ENCODE measurements at places on chromosomes 4 and X.
A peak's percentile ranks its signal among the peaks of the same experiment; 100 is the strongest.

- DNase-seq = no peak
Measured at GRCh38 chr4:152068866-152069265, 308.1 kb upstream of the GATB start.

GRCh38 chr4:165540206-165540830 lies 161.5 kb downstream of the CPE start:
- no peak for DNase-seq

DNA sequence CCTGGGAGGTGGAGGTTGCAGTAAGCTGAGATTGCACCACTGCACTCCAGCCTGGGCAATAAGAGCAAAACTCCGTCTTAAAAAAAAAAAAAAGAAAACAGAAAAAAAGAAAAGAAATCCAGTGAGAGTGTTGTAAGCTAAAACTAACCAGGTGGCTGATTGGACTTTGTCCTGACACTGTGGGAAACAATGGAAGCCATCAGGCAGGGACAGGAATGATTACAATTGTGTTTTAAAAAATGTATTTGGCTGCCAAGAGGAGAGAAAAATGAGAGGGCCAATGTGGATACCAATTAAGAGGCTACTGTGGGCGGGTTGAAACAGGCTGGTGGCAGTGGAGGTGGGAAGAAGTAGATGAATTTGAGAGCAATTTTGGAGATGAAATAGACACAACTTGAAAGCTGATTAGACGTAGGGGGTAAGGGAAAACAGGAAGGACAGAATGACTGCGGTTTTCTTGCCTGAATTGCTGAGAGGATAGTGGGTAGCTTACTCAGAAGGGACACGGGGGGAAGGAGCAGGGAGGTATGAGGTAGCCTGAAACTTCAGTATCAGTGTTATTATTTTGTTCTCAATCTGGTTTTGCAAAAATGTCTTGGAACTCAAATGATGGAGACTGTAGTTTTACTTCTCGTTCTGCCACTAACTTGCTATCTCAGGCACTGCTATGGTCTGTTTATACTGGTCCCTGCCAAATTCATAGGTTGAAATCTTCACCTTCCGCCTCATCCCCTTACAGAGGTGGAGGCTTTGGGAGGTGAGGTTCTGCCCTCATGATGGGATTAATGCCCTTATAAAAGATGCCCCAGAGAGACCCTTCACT lies 45.6 kb upstream of the CHRNA9 start:
- DNase-seq = peak; percentile 29

DNA sequence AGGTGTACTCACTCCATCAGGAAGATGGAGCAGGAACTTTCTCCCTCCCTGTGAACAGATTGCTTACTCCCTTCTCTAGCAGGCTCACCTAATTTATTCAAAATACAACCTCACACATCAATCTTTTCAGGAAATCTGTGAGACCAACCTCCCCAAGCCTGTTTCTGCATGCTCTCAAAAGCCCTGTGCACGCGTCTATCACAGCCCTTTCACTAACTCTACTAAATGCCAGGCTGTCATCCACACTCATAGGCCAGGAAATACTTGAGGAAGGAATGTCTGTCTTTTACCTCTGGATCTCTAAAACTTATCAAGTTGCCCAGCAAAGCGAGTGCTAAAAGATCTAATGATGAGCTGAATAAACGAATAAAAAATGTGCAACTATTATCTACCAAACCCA lies 11.2 kb downstream of the CAMK2D start:
- no peak for DNase-seq

DNA sequence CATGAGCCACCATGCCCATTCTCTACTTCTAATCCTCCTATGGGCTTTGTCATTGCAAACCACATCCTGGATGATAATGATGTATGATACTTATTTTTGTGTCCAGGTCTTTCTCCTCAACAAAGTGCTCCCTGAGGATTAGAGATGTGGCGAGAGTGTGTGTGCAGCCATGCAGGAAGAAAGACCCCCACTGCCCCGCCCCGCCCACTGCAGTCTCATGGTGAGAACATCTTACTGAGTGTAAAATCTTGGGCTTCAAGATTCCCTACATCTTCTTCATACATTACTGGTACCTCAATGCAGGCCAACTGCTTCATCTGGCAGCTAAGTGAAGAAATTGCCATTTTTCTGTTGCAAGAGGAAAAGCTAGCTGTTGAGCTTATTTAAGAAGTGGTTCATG lies 25.9 kb upstream of the MAP3K15 start:
- no peak for DNase-seq

DNA sequence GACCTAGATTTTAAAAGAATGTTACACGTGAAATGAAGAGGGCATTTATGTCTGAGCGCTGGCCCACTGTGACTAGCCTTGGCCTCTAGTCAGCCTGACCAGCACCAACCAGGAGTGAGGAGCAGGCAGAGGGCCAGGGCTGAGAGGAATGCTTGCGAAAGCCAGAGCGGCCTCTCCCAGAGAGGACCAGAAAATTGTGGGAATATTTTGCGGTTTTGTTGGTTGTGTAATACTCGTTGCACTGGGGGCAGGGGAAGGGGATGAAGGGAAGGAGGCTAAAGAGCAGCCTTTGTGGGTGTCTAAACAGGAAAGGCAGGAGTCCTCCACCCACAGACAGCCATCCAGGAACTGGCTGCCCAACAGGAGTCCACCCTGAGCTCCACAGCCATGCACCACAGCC lies 3.8 kb downstream of the GABRE start:
- DNase-seq = no peak

GRCh38 chrX:133214301-133214700 lies 3.9 kb downstream of the TFDP3 start:
- no peak for DNase-seq

- DNase-seq = no peak
Measured at GRCh38 chr4:159079074-159079473, 23.8 kb upstream of the RAPGEF2 start.

DNA sequence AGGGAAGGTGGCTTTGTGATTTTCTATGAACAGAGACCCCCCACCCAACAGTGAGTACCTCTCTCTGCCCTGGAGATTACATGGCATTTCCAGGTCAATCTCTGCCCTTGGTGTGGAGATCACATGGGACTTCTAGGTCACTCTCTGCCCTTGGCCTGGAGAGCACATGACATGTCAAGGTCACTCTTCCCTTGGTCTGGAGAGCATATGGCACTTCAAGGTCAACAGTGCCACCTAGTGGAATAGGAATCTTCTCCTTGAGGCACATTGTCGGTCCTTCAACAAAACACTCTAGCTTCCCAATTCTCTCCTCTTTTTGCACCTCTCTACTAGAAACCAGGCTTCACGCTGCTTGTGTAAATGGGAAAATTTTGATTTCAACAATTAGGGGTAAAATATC lies 66.2 kb upstream of the TACR3 start:
- no peak for DNase-seq

DNA sequence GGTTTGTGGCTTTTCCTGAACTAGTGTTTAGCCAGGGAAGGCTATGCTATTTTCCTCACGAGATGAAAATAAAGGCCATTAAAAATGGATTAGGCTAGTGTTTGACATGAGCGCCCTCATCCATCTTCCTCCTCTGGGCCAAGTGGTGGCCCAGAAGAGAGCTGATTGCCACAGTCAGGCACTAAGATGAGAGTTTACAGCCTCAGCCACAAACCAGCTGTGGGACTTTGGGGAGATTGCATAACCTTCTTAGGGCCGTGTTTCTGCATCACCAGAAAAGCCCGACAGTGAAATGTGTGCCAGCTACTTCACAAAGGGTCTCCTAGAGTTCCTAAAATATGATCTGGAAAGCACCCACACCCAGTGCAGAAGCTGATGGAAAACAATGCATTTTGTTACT lies 42.3 kb upstream of the LNX1 start:
- no peak for DNase-seq

GRCh38 chrX:105645667-105646357 lies 176.5 kb upstream of the NRK start:
- DNase-seq = no peak

DNA sequence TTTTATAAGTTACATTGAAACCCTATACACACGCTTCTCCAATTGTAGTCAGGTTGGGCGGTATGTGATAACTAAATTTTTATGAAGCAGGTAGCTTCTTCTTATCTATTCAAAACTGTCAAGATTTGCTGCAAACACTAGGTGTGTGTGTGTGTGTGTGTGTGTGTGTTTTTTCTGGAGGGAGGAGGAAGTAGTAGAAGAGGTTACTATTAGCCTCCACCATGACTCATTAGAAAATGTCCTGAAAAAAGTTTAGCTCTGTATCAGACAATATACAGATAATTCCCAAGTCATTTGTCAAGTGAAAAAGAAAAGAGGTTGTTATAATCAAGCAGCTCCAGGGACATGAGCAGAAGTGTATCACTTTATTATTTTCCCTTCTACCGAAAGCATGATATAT lies 33.9 kb downstream of the PCDH7 start:
- DNase-seq = no peak

DNA sequence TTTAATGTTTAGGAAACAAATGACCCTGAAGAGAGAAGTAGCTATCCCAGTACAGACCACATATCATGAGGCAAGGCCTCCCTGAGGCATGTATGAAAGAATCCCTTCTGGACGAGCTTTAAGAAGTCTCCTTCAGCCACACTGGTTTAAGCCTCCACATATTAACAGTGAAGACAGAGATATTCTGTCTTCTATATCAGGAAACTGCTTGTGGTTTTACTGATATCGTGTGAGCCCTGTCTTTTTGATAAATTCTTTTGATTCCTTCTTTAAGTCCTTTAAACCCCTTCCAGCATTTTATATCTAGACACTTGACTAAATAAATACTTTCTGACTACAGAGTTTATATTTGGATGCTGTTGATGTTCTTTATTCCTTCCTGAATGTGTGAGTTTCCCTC lies 45.9 kb upstream of the GPC4 start:
- no peak for DNase-seq

GRCh38 chr4:17189759-17190158 lies 291.3 kb upstream of the LDB2 start:
- DNase-seq = no peak

DNA sequence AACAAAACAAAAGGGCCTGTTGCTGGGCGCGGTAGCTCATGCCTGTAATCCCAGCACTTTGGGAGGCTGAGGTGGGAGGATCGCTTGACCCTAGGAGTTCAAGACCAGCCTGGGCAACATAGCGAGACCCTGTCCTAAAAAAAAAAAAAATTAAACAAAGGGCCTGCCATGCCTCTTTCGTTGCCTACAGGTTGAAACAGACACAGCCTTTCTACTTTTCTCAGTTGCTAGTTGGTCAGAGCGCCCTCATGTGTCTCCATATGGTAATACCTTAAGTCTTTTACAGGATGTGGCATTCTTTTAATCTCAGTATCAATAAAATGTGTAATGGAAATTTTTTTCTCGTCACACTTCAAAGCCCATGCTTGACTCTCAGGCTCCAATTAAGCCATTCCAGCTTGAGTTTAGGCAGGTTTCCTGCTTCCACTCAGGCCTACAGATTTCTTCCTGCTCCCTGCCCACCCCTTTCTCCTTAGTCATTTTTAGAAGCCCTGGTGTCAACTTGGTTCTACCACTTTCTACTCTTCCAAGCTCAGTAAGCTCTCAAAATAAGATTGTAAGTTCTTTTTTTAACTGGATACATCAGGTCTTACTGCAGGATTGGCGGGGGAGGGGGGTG lies 4.6 kb upstream of the SOWAHD start:
- peak; percentile 32 for DNase-seq

GRCh38 chrX:100409610-100410590 lies at the start of gene PCDH19:
Gene PCDH19 (minus strand): TSS chrX:100410273. CDS start chrX:100408597, 1,676 bp downstream.
- DNase-seq = peak; percentile 21

DNA sequence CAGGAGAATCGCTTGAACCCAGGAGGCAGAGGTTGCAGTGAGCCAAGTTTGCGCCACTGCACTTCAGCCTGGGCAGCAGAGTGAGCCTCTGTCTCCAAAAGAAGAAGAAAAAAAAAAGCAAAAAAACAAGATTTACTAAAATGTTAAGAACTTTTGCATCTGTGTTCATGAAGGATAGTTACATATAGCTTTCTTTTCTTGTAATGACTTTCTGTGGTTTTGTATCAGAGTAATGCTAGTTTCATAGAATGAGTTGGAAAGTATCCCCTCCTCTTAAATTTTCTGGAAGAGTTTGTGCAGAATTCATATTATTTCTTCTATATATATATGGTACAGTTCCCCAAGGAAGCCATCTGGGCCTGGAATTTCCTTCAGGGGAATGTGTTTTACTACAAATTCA lies 17.0 kb upstream of the GRIPAP1 start:
- DNase-seq = no peak

GRCh38 chr4:92994727-92995126 lies 691.0 kb downstream of the GRID2 start:
- DNase-seq = no peak

- DNase-seq = peak; percentile 21
Measured at GRCh38 chr4:25180524-25181131, 20.4 kb upstream of the SEPSECS start.

DNA sequence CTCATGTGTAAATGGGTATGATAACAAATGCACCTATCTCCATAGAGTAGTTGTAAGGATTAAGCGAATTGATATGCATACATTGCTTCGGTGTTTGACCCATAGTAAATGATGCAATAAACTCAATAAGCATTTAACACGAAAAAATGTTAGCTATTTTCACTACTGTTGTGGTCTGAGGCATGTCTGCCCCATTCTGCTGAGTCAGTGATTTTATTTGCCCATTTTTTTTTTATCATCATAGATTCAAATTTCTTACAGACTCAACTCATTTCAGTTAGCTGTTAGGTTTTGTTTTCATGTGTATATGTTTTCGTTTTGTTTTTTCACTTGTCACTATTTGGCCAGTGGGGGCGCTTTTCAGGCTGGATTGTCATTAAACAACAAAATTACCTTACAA lies 27.8 kb upstream of the ARHGEF9 start:
- DNase-seq = no peak

- peak; percentile 70 for DNase-seq
Measured at GRCh38 chr4:105306158-105306781, 159.6 kb downstream of the TET2 start.

DNA sequence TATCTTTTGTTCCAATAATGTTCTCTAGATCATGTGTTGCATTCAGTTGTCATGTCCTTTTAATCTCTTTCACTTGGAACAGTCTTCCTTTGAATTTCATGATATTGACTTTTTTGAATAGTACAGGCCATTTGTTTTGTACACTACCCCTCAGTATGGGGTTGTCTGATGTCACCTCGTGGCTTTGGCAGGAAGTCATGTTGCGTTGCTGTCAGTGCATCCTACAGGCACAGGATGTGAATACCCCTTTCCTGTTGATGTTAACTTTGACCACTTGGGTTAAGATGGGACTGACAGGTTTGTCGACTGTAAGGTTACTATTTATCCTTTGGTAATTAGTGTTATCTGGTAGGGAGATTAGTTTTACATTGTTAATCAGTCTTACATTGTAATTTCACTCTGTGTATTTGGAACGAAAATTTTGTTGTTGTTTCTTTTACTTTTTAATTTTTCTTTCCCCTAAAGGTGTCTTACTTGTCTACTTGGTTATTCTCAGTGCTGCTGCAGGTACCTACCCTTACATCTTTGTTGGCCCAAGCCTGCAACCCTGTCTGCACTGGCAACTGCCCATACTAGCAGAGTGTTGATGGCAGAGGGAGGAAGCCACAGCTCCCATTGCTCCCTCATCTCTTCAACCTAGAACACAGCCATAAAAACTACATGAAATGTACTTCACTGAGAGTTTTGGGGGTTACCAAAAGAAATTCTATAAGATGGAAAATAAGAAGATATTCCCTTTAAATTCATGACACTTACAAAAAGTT lies 14.7 kb upstream of the ATP8A1 start:
- no peak for DNase-seq

All from activated naive CD4-positive, alpha-beta T cell treated with Interleukin-2 at 50 U/mL for 16 hours (primary cell).